ENCODE measurements at places on chromosomes 13 and 19. TPM values are rescaled to one million over a fixed set of nuclear protein-coding genes. Genes with fewer than 3 reads are reported as not detected.

- no peak for DNase-seq
Observed at GRCh38 chr13:77514336-77514726, 21.2 kb upstream of the SCEL start.

GRCh38 chr13:44131069-44131614, 242.5 kb upstream of the SERP2 start:
- no peak for DNase-seq

DNA sequence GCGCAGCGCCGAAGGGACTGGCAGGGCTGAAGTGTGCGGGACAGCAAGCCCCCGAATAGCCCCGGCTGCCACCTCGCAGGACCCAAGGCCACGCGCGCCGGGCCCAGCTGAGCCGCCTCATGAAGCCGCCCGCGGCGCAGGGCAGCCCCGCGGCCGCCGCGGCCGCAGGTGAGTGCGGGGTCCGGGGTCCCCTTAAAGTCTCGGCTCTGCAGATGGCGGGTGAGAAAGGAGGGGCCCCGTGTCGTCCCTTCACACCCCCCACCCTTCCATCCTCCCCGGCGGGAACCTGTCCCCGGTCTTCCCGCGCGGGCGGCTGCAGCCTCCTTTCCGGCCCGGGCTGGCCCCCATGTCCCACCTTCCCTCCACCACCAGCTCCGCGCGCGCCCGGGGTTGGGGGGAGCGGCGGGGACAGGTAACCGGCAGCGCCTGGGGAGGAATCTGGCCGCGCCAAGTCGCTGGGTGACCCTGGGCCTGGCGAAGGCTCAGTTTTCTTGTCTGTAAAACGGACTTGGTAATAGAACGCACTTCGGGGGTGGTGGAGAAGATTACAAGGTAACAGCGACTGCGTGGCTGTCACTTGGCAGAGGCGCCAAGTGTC, 338 bp downstream of the RGCC start:
- DNase-seq = no peak

DNA sequence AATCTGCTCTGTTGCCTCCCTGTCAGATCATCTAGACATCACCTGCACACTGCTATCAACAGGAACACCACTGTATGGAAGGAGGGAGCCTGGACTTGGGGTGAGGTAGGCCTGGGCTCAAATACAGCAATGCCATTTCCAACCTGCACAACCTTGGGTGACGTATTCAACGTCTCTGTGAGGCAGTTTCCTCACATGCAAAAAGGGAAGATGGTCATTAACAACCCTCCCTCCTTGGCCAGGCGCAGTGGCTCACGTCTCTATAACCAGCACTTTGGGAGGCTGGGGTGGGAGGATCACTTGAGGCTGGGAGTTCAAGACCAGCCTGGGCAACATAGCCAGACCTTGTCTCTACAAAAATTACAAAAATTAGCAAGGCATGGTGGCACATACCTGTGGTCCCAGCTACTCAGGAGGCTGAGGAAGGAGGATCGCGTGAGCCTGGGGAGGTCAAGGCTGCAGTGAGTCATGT, 13.1 kb downstream of the XRCC1 start:
- no peak for DNase-seq

SCEL gene
- polyA plus RNA-seq = 0.04 TPM

ZSWIM4 gene
- 11.0 TPM for polyA plus RNA-seq

LGALS7 gene
- not detected for polyA plus RNA-seq

GRCh38 chr19:47445937-47446402, 25.7 kb downstream of the SLC8A2 start:
- DNase-seq = peak; percentile 71

LGALS7B gene
- polyA plus RNA-seq = 2.0 TPM

- no peak for DNase-seq
Observed at GRCh38 chr19:45660636-45661035, 7.4 kb upstream of the GIPR start.

CACNG6 gene
- polyA plus RNA-seq = 0.73 TPM

DNA sequence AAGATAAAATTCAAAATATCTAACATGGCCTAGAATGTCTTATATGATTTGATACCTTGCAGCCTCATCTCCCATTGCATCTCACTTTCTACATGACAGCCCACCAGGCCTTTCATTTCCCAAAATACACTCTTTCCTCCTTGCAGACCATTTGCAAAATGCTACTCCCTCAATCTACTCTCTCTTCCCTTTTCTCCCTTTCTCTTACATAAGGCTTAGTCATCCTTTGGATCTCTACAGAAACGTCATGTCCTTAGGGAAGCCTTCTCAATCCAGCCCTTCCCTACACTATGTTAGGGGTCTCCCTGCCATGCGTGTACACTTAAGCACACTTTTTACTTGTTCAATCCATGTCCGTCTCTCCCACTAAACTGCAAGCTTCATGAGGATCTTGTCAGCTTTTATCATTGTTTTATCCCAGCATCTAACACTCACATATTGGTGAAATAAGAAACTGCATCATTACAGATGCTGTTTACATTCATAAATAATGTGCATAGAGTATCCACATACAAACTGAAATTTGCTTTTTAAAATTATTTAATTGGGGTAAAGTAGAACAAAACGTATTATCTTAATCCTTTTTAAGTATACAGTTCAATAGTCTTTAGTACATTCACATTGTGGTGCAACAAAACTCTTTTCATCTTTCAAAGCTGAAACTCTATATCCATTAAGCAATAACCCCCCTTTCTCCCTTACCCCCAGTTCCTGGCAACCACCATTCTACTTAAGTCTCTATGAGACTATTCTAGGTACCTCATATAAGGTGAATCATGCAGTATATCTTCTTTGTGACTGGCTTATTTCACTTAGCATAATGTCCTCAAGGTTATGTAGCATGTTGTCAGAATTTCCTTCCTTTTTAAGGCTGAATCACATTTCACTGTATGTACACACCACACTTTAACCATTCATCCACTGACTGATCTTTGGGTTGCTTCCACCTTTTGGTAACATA, 11.5 kb upstream of the WBP4 start:
- no peak for DNase-seq

- DNase-seq = no peak
Observed at GRCh38 chr13:49694446-49694845, 3.2 kb upstream of the EBPL start.

DNA sequence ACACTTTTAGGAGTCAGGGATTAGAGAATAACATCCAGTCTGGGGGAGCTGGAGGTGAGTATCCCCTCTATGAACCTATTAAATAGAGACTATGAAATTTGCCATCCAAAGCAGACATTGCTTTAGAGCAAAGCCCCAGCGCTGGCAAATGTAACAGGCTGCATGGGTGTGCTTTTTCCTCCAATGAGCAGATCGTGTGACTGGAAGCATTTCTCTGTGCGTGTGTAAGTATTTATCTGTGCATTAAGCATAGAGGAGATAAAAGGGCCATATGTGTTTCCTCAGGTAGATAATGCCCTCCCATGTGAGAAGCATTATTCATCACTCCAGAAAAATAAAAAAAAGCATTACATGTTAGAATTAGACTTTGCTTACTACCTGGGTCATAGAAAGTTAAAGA, 924 bp downstream of the TNFSF13B start:
- DNase-seq = no peak

CRB3 gene
- 35.9 TPM for polyA plus RNA-seq

Data from renal pelvis (tissue), 12 donors.